ENCODE measurements at places on chromosomes 2 and 18.

- DNase-seq = peak; percentile 79
Measured at GRCh38 chr18:61199171-61199848, 133.9 kb upstream of the CDH20 start.

DNA sequence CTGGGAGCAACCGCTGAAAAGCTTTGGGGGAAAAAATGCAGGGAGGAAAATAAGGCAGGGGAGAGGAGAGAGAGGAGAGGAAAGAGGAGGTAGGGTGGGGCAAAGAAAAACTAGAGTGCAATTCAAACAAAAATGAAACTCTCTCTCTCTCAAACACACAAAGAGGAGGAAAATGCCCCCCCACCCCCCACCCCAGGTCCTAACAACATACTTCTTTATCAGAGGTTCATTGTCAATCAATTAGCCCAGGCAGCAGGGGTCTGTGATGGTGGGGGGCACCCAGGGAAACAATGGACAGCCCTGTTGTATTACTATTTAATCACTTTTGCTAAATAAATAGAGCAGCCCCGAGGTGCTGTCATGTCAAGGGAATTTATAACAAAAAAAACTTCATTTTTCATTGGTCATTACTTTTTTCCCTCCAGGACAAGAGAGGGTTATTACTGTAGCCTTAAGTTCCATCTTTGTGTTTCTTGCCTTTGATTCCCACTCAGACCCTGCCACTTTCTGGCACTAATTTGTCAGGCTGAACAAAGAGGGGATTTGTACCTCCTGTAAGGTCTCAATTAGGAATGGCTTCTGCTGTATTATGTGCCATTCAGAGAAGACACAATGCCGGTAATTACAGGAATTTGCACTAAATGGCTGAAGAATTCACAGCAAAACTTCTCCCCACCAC is 55.0 kb downstream of the PLEKHM3 start:
- no peak for DNase-seq

GRCh38 chr2:134715932-134716643 is 2.7 kb downstream of the TMEM163 start:
- DNase-seq = no peak

- peak; percentile 71 for DNase-seq
Measured at GRCh38 chr2:200765139-200765951, 46.4 kb upstream of the BZW1 start.

- no peak for DNase-seq
Measured at GRCh38 chr18:79556829-79557585, 122.6 kb upstream of the CTDP1 start.

- peak; percentile 64 for DNase-seq
Measured at GRCh38 chr2:220744861-220745260, 827.2 kb downstream of the EPHA4 start.

GRCh38 chr2:174124181-174124580 is 124.2 kb downstream of the OLA1 start:
- DNase-seq = peak; percentile 6

- no peak for DNase-seq
Measured at GRCh38 chr18:31798399-31798798, 37.7 kb upstream of the SLC25A52 start.

DNA sequence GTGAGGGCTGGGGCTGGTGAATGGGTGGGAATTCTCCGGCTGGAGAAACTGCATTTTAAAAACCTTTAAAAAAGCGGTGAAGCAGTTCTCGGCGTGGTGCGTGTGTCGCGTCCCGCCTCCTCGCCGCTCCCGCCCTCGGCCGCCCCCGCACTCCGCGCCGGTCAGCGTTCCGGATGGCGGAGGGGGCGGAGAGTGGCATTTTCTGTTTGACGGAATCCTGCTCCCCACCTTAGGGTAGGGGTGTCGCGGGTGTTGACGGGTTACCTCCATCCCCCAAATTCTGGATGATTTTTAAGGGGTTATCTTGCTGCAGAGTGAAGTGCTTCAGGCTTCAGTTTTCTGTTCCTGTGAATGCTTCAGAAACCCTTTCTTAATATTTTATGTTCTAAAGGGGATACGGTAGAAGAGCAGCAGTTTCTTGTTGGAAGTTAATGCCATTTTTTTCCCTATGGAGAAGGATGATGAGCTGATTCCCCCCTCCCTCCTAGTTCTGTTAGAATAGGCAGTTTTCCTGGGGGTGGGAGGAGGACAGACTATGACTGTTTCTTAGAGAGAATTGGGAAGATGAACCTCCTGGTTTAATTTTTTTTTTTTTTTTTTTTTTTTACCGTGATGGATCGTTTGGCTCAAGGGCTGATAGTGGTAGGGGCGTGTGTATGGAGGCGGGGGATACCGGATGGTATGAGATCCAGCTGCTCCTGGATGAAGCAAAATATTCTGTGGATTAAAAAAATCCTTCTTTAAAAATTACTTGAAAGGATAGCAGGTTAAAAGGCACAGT is 756 bp downstream of the ABI2 start:
- DNase-seq = peak; percentile 84

GRCh38 chr18:12068950-12069320 is 24.7 kb upstream of the ANKRD62 start:
- DNase-seq = no peak

- no peak for DNase-seq
Measured at GRCh38 chr2:159177957-159178356, 108.5 kb downstream of the WDSUB1 start.

- no peak for DNase-seq
Measured at GRCh38 chr2:64422466-64422865, 31.5 kb upstream of the LGALSL start.

GRCh38 chr2:68653034-68653433 is 9.7 kb downstream of the PROKR1 start:
- DNase-seq = no peak

DNA sequence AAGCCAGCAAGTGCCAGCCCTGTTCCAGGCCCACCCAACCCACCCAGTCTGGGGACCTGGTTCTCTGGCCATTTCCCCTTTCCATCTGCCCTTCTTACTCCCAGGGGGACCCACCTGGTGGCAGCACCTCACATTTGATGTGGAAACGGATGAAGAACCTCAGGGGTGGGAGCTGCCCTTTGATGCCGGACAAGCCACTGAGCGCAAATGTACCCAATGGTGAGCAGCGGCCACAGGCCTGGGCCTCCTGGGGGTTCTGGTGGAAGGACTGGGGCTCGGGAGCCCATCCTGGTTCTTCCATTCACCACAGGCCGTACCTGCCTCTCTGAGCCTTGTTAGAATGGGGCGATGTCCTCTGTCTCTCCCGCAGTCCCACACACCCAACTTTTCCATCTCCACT is 84.7 kb downstream of the EPAS1 start:
- DNase-seq = no peak

GRCh38 chr2:75549401-75550253 is 11.1 kb downstream of the EVA1A start:
- DNase-seq = no peak

DNA sequence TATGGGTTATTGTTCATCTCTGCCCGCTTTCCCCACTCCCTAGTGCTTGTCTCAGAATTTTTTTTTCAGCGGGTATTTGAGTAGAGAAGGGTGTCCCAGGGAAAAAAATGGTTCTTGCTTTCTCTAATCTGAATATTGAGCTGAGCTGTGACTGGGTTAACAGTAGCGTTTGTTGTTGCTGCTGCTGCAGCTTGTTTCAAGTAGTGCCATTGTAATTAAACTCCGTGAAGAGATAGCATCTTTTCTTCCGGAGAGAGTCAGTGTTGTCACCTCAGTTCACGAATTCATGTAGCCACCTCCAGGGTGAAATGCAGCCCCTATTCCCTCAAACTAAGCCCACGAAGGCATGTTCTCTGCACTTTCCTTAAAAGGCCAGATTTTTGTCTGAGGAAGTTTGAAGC is 1.5 kb upstream of the AAK1 start:
- DNase-seq = peak; percentile 31

GRCh38 chr18:371609-371982 is 103.7 kb upstream of the THOC1 start:
- peak; percentile 29 for DNase-seq

GRCh38 chr2:238862701-238863100 is 14.8 kb downstream of the TWIST2 start:
- DNase-seq = no peak

GRCh38 chr2:178419123-178419522 is 31.9 kb downstream of the PRKRA start:
- peak; percentile 52 for DNase-seq

DNA sequence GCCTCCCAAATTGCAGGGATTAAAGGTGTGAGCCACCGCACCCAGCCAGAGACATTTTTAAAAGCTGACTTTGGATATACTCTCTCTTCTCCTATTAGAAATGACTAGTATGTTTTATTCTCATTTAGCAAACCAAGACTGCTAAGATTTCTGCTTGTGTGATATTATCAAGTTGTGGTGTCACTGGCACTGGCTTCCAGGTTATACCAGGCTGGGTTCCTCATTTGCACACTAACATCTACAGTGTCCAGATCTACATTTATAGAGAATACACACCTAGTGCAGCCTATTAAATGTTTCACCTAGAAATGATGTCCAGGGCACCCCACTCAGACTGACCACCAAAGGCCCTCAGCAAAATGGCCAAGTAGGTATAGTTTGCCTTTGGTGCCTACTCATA is 265.3 kb upstream of the STON1 start:
- DNase-seq = no peak

GRCh38 chr2:191933307-191934105 is 86.6 kb upstream of the CAVIN2 start:
- no peak for DNase-seq

DNA sequence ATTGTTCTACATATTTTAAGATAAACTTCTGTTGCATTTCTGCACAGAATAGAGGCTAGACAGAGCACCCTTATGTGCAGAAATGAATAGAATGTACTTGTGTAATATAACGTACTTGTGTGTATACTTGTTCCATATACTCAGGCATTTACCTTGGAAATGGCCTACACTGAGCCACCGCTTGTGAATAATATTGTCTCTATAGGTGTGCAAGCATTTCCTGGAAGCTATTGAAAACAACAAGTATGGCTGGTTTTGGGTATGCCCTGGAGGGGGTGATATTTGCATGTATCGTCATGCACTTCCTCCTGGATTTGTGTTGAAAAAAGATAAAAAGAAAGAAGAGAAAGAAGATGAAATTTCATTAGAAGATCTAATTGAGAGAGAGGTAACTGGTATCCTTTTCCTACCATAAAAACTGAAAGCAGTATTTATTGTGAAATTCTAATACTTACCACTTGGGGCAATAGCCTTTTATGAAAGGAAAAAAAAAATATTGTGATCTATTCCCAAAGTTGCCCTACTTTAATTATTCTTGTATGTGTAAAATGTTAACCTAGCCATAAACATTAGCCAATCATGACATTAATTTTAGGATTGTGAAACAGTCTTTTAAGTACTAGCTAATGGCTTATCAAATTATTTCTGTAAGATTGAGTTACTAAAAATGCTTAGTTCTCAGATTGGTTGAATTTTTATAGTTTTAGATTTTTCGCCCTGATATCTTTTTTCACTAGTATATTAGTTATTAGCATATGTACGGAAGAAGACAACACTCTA is 18.0 kb downstream of the ZC3H15 start:
- DNase-seq = peak; percentile 78

DNA sequence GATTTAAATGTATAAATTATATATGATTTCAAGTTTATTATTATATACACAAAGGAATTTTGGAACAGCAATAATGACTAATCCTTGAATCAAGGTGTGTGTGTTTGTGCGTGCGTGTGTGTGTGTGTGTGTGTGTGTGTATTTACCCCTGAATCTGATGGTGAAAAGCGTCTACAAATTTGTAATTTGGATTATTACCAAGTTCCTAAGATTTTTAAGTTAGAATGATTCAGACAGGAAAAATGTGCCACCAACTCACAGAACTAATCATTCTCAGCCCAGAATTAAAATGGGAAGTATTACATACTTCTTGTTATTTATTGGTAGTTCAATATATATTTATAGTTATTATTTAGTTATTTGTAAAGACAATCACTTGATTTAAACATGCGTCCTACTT is 12.3 kb downstream of the CALCRL start:
- no peak for DNase-seq

- no peak for DNase-seq
Measured at GRCh38 chr18:36389811-36390581, 92.5 kb downstream of the FHOD3 start.

DNA sequence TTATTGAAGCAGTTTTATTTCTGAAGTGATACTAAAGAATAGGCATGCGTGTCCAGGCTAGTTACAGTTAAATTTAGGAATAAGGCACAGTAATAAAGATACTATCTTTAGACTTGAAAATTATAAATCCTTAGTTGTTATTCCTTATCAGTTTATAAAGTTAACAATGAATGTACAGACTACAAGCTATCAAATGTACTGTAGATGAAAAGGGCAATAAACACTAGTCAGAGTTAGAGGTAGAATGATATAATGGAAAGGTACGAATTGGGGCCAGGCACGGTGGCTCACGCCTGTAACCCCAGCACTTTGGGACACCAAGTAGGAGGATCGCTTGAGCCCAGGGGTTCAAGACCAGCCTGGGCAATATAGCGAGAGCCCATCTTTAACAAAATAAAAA is 3.9 kb downstream of the RBKS start:
- no peak for DNase-seq

DNA sequence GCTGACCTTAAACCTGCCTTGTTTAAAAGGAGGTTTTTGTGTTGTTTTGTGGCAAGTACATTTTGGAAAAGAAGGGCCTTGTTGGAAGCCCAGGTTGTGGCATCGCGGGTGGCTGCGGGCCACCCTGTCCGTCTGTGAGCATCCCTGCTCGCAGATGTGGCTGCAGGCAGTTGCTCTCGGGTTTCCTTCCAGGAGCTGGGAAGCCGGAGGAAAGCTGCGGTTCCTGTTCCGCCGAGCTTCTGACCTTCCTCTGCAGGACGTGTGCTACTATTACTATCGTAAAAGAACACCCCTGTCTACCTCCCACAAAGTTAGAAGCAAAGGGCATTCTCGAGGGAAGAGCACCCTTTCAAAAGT is 766 bp downstream of the MFF start:
- DNase-seq = peak; percentile 70

DNA sequence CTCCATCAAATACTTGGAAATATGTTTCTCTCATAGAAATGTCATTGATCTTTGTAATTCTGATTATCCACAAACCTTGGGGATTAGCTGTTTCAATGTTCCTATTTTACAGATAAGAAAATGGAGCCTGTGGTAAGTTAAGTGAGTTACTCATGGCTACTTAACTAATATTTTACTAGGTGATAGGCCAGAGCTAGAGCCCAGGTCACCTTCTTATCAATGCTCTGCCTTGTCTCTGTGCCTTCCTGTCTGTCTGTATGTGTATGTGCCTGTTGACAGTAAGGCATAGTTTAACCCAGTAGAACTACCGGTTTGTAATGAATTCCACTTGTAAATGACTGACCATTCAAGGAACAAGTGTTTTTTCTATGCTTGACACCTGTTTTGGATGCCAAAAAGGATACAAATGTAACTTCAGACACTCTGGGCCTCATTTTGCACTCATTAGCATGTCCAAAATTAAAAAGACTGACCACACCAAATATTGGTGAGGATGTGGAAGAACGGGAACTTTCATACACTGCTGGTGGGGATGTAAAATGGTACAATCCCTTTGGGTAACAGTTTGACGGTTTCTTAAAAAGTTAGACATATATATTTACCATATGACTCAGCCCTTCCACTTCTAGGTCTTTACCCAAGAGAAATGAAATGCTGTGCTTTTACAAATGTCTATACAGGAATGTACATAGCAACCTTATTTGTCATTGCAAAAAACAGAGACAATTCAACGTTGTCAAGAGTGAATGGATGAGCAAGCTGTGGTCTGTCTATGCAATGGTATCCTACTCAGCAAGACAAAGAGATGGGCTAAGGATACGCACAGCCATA is 19.6 kb upstream of the IL1A start:
- DNase-seq = peak; percentile 59

- DNase-seq = no peak
Measured at GRCh38 chr2:1754046-1754445, 9.7 kb upstream of the PXDN start.
